Regular cardiac myocyte (primary cell): ENCODE measurements at places on chromosomes 7 and 10. TPM values are rescaled to one million over a fixed set of nuclear protein-coding genes. Genes with fewer than 3 reads are reported as not detected.

HOXA7 gene
- total RNA-seq: under 0.01 TPM in 1 of 2 replicates, not detected in the other

GPR85 gene
- 0.56 and 0.58 TPM in 2 replicates for total RNA-seq

KIF11 gene
- total RNA-seq: 6.5 and 42.0 TPM in 2 replicates

LRGUK gene
- total RNA-seq: 0.28 and 0.38 TPM in 2 replicates

NPFFR1 gene
- total RNA-seq: under 0.01 TPM in 1 of 2 replicates, not detected in the other

DMBT1 gene
- under 0.01 TPM in 2 replicates for total RNA-seq

PGAM2 gene
- 0.56 TPM in 1 of 2 replicates, not detected in the other for total RNA-seq

HOXA1 gene
- total RNA-seq: not detected in 2 replicates

SEC61G gene
- total RNA-seq: 854 and 890 TPM in 2 replicates

SPDYE18 gene
- 0.19 and 0.28 TPM in 2 replicates for total RNA-seq

COL17A1 gene
- total RNA-seq: 0.56 and 1.2 TPM in 2 replicates

SPDYE2B gene
- total RNA-seq: not detected in 2 replicates

SLC13A1 gene
- total RNA-seq: not detected in 2 replicates

INMT gene
- 6.9 and 89.9 TPM in 2 replicates for total RNA-seq

LEP gene
- 8.2 TPM in 1 of 2 replicates, not detected in the other for total RNA-seq

ARHGAP22 gene
- total RNA-seq: 70.2 and 156 TPM in 2 replicates

CUL1 gene
- 47.6 and 55.8 TPM in 2 replicates for total RNA-seq

NUDT5 gene
- total RNA-seq: 48.8 and 65.8 TPM in 2 replicates

SORCS1 gene
- total RNA-seq: not detected in 2 replicates

PBLD gene
- 6.1 and 7.3 TPM in 2 replicates for total RNA-seq

PON3 gene
- under 0.01 TPM in 2 replicates for total RNA-seq

PLAC9 gene
- total RNA-seq: 12.8 and 19.4 TPM in 2 replicates

CCDC6 gene
- total RNA-seq: 24.7 and 25.4 TPM in 2 replicates

SPDYE5 gene
- under 0.01 TPM in 1 of 2 replicates, not detected in the other for total RNA-seq

PYROXD2 gene
- total RNA-seq: 6.5 and 16.6 TPM in 2 replicates

PODXL gene
- 2.0 and 29.1 TPM in 2 replicates for total RNA-seq

PRPS1L1 gene
- not detected in 2 replicates for total RNA-seq

RET gene
- total RNA-seq: 0.28 and 0.58 TPM in 2 replicates

GRID1 gene
- total RNA-seq: not detected in 2 replicates

JAZF1 gene
- 3.8 and 5.9 TPM in 2 replicates for total RNA-seq

NXPH1 gene
- total RNA-seq: not detected in 2 replicates

RAPGEF5 gene
- 11.7 and 267 TPM in 2 replicates for total RNA-seq
